Stimulated activated CD4-positive, alpha-beta T cell treated with anti-CD3 and anti-CD28 coated beads, TNF-alpha, amount 100 ng/mL, for 4 hours (primary cell): ENCODE measurements at places on chromosomes 13 and 19.

- no peak for DNase-seq
These were observed 108.1 kb upstream of the UBL3 start for GRCh38 chr13:29958476-29958875.

- peak; percentile 9 for DNase-seq
These were observed 829 bp downstream of the B3GLCT start for GRCh38 chr13:31200637-31200971.

DNA sequence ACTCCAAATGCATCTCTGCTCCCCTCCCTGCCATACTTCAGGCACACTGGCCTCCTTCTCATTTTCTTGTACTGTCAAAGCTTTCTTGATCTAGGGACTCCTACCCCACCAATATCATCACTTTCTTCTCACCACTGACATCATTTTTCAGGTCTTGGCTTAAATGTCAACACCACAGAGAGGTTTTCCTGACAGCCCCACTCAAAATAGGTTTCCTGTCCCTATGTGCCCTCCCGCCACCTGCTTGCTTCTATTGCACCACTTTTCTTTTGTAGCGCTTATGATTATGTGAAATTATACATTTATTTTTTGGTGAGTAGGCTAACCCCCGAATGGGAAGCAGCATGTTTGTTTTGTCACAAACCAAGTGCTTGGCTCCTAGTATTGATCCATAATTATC lies 164.6 kb downstream of the NDFIP2 start:
- no peak for DNase-seq

DNA sequence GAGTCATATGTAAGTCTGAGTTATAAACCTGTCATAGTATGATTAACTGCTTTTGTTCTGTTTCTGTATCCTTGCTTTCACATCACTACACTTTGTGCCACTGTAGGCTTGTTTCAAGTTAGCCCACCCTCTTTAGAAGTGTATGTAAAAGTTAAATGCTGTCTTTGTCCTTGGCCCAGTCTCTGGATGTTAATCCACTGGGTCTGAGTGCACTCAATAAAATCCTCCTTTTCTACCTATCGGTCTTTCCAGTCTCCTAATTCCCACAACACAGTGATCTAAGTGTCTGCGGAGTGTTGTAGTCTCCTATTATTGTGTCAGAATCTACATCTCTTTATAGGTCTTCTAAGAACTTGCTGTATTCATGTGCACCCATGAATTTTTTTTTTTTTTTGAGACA lies 14.1 kb downstream of the ZNF429 start:
- no peak for DNase-seq

- no peak for DNase-seq
These were observed 90.1 kb downstream of the RGCC start for GRCh38 chr13:41547251-41548000.

GRCh38 chr13:57637515-57637914 lies 6.0 kb downstream of the PCDH17 start:
- DNase-seq = no peak

- no peak for DNase-seq
These were observed 7.7 kb downstream of the NPHS1 start for GRCh38 chr19:35844482-35845214.

- no peak for DNase-seq
These were observed 50.8 kb downstream of the ZAR1L start for GRCh38 chr13:32264407-32264806.

DNA sequence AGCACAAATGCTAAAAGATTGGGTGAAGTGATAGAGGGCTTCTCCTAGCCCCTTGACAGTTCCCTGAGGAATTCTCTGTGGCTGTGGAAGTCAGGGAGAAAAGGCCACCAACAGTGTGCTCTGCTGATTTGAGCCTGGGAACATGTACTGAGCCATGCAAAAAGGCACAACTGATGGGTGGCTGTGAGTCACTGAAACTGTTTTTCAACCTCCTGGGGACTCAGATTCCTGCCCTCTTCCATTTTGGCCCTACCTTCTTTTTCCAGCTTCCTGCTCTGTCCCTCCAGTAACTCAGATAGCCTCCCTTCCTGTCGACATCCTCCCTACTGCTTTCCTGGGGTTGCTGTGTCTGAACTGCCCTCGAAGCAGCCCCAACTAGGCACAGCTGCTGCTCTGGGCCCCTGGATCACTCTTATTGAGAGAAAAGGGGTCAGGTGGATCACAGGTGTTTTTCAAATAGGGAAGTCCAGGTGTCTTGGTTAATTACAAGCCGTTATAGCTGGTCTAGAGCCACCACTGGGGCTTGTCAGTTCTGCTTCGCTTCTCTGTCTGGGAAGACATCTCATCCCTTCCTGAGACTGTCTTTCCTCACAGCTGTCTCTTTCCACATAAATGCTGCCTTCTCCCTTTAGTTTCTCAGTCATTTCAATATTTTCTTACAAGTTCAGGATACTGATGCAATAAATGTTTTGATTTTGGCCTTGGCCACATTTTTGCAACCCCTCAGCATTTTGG lies 13.7 kb downstream of the FAM124A start:
- no peak for DNase-seq
